ENCODE measurements at places on chromosomes 6 and 20.

- DNase-seq, result no peak
Observed at GRCh38 chr6:153108315-153108714, 22.8 kb downstream of the RGS17 start.

DNA sequence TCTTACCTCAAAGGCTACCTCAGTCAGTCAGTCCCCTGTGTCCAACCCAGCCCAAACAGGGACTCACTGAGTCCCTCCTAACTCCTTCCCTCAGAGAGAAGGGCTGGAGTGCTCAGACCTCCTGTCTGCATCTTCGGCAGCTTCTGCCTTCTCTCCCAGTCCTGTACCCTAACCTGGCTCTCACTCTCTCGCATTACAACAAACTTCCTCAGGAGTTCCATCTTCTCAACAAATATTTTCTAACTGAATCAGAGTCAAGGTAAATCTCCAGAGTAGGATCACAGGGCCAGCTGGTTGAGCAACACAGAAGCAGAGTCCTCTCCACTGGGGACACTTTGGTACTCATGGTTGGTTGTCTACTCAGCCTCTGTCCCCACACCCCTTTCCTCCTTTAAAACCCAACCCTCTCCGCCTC lies 92.3 kb downstream of the MRPL14 start:
- no peak for DNase-seq

DNA sequence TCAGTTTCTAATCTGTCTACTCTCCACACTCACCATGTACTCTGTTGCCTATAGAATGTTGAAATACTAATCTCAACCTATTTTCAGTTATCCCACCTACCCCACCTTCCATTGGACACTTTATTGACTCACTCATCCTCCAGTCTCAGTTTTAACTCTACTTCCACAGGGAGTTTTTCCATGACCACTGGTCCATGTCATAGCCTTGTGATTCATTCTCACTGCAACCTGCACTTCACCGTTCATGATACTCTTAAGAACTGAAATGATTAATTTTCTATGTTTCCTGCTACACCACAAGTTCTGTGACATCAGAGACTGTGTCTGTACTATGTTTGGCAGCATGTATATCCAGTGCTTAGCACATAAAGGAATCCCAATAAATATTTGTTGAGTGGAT lies 122.8 kb upstream of the HSF2 start:
- no peak for DNase-seq

- no peak for DNase-seq
Observed at GRCh38 chr6:70753870-70754380, 86.2 kb downstream of the SMAP1 start.

- DNase-seq, result no peak
Observed at GRCh38 chr6:8000636-8001035, 63.6 kb downstream of the BLOC1S5 start.

DNA sequence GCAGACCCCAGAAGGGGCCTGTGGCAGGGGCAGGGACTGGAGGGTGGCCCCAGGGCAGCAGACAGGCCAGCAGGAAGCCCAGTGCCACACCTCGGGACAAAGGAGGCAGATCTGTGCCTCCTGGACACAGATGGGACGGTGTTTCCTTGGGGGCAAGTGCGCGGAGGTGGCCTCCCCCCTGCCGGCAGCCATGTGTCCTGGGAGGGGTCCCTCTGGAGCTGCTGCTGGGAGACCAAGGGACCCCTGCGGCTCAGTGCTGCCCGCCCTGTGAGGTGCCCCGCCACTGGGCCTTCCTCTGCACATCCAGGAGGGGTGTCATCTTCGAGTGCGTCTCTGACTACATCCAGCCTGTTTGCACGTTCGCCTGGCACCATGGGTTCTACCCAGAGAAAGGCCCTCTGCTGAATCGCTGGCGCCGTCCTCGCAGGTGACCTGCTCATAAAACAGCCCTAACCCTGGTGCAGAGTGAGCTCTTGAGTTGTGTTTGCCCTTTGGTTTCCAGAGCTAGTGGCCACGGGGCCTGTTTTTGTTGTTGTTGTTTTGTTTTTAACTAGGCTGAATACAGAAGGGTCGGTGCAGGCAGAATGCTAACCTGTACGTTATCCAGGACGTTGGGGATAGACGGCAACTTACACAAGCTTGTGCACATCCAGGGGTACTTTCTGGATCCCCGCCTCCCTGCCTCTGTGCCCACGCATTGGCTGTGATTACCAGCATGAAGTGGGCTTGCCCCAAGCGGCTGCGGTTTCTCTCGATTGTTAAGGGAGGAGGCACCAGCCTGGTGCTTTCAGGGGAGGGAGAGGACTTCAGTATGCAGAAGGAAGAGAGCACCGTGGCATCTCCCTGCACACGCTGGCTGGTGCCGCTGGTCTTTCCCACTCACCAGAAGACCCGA lies 1.3 kb upstream of the KCNQ2 start:
- DNase-seq, result no peak

DNA sequence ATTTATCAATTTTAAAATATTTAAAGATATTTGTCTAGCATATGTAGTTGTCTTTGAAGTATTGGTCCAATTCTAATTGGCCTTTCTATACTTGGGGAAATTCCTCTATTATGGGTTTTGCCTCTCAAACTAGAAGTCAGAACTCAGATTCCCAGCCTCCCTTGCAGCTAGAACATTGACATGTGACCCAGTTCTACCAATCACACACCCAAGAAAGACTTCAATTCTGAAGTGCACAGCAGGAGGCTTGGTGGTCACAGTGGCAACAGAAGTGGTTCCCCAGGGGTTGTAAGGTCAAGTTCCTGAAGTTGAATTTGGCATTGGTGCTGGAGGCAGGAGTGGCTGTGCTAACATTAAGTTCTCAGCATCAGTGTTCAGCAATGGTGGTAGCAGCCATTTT lies 14.8 kb upstream of the FKBP5 start:
- peak; percentile 33 for DNase-seq

DNA sequence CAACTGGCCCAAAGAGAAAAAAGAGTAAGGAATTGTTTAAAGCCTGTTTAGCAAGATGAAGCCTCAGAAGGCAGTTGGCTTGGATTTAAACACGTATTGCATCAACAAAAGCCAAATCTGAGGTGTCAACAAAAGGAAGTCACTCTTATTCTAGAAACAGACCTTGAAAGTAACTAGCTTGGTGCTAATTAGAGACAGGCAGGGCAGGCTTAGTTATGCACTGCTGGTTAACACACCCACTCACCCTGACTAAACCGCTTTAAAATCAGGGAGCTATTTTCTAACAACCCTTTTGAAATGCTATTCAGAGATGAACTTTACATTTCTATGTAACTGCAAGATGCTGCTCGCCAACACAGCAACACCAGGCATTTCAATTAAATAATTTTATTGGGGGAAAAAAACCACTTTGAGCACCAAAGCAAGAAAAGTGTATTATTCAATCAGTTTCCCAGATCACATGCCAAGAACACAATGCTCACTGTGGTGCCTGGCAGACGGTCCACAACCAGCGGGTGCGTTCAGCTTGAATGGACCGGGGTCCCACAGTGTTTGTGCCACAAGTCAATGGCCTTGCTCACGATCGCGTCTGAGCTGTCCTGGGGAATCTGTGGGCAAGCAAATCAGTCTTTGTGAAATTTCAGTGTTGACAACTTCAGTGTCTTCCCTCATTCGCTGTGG lies 23.6 kb downstream of the TBC1D7 start:
- no peak for DNase-seq

GRCh38 chr6:158057213-158057987 lies 75.7 kb downstream of the SYNJ2 start:
- no peak for DNase-seq

DNA sequence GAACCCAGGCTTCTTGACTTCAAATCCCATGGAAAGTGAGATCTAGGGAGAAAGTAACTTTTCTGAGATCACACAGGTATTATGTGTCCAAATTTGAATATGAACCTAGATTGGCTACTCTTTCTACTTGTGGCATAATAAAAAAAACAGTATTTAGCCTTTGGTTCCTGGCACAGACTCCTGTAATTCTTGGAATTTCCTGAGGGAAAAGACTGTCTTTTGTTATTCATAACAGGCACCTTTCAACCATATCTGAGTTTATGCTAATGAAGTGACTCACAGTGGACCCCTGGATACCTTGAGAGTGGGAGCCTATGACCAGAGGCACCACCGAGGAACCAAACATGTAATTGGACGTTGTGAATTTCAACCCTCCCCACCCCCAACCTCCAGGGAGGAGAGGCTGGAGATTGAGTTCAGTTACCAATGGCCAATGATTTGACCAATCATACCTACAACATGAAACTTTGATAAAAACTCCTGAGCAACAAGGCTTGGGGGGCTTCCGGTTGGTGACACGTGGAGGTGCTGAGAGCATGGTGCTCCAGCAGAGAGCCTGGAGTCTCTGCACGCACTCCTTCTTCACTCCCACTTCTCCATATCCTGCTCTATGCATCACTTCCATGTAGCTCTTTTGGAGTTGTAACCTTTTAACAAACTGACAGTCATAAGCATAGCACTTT lies 48.8 kb downstream of the LAMA4 start:
- no peak for DNase-seq

DNA sequence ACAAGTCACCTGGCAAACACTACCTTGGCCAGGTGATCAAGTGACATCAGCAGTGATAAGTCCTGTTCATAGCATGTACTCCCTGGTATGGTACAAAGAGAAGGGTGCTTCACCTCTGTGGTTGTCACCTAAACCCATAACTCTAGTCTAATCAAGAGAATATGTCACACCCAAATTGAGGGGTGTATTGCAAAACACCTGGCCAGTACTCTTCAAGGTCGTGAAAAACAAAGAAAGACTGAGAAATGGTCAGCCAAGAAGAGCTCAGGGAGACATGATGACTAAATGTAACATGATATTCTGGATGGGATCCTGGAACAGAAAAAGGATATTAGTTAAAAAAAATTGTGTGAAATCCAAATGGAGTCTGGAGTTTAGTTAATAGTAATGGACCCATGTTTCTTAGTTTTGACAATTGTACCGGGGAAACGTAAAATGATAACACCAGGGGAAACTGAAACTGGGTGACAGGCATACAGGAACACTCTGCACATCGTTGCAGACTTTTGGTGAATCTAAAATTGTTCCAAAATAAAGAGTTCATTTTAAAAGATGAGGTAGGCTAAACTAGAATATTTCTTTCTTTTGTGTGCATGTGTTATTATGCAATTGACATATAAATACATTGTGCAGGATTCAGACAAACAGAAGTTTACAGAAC lies 262.0 kb downstream of the CDC5L start:
- no peak for DNase-seq

GRCh38 chr6:9361749-9362148 lies 926.4 kb upstream of the SLC35B3 start:
- DNase-seq, result no peak

DNA sequence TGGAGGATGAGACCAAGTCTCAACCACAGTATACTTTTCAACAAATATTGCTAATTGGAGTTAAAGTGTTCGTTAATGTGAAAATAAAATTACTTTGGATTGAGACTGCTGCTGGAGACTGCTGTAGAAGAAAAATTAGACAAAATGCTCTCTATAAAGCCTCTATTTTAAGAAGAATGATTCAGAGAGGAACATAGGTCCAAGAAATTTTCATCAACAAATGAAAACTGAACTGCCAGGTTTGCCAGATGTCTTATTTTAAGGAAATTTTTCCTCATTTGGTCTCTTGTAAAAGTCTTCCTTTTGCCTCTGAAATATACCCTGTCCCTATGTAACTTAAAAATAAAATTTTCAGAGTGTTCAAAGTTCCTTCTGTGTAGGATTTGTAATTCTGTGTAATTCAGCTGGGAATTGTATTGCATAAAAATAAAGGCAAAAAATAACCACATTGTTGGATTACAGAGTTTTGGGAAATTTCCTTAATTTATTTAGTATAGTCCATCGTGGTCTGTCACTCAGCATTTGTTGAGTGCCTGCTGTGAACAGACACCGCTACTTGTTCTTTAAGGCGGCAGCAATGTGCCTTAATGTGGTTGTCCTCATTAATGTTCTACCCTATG lies 27.4 kb downstream of the ANKS1A start:
- DNase-seq, result no peak

DNA sequence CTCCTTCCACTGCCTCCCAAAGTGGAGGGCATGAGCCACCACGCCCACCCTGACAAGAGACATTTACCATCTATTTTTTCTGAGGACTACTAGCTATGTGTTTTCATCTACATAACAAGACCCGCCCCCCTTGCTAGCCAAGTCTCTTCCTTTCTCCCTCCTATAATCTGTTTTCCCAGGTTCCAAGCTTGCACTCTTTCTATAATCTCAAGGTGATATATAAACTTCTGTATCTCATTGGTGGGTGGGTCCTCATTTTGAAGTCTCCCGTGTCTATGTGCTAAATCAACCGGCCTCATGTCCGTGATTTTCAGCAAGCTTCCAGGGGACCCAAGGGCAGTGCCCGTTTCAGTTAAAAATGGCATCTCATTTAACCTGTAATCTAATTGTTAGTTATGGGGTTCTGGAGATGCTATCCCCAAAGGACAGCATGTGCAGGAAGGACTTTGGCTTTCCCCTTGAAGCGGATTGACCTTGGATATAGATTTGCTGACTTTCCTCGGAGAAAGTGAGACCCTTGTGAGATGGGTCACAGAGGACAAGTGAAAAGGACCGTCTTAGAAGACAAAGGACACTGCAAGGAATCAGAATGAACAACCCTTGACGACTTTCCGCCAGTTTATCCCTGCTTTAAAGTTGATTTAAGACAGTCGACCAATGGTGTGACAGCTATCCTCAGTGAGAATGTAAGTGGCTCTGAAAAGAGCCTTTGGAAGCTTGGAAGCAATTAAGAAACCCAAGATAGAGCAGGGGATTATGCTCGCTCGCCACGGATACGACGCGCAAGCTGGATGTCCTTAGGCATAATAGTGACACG lies 22.4 kb downstream of the OR2B2 start:
- DNase-seq, result peak; percentile 43

DNA sequence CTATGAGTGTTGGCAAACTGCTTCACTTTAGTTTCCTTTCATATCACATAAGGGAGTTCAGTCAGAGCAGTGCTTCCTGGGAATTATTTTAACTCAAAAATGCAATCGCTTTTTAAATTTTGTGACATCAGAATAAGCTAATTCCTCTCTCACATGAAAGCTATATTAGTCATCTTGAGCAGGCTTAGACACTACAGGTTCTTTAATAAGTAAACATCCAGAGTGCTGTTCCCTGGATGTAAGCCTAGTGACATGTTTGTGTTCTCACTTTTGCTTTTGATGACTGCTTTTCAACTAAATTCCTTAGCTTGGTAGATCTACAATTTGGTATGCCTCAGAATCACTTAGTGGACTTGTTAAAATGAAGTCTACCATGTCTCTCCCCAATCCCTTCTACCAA lies 252.7 kb upstream of the POU3F2 start:
- no peak for DNase-seq

DNA sequence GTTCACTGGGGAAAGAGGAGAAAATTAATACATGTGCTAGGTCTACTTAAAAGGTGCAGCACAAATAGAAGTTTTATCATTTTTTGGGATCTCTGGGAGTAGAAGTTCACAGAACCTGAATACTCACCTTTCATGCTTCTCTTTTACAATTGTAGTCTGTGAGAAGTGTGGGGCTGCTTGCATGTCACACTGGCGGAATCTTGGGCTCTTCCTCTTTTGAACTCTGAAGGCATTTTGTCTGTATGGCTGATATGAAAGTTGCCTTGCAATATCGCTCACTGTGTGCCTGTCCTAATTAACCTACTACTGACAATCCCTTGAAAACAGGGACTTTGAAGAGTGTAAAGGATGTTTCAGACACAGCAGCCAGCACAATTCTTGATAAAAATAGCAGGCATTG lies 65.9 kb upstream of the CLDN20 start:
- no peak for DNase-seq

Measured in CD4-positive, CD25-positive, alpha-beta regulatory T cell (primary cell).